Right renal cortex interstitium (tissue), 3 donors: ENCODE measurements at places on chromosomes 5 and 9. TPM values are rescaled to one million over a fixed set of nuclear protein-coding genes. Genes with fewer than 3 reads are reported as not detected.

DNA sequence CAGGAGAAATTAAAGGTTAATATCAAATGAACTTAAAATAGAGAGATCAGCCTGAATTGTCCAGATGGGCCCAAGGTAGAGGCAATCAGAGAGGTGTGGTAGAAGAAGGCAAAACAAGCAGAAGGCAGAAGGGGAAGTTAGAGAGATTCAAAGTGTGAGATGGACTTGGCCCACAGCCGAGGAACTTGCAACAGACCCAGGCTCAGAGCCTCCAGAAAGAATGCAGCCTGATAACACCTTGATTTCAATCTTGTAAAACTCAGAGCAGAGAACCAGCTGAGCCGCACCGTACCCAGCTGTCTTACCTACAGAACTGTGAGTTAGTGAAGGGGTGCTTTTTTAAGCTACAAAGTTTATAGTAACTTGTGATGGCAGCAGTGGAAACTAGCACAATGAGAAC is 190.9 kb downstream of the RFK start:
- no peak for DNase-seq

DNA sequence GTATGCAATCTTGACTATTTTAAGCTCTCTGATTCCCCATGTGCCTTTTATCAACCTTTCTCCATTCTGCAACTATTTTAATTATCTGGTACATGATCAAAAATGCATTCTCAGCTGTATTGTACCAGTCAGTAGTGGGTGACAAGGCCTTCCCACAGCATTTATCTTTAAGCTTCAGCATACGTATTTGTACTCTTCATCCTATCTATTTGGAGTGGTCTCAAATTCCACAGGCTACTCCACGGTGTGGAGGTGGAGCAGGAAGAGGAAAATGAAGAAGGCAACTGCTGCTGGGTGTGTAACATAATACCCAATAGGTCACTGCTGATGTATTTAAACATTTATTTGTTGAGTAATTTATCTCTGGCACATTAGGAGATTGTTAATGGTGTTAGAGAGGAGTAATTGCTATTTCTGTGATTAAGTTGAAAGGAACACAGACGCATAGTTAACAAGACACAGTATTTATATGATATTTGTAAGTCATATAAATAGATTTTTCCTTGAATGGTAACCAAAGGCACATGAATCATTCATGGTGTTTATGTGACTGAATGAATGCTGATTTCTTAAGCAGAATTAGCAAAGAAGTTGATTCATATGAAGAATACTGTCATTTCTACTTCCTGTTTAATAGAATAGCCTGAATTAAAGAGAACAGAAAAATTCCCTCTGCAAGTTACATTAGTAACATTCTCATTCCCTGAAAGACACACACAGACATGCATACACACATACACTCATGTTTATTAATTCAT is 153.8 kb upstream of the NR3C1 start:
- DNase-seq: no peak

The HIGD2A gene
- polyA plus RNA-seq: 89.7 TPM

The PDLIM7 gene
- polyA plus RNA-seq: 69.0 TPM

- no peak for DNase-seq
Observed at GRCh38 chr5:151178777-151179488, 21.4 kb upstream of the ANXA6 start.

- DNase-seq: no peak
Observed at GRCh38 chr5:36613241-36613640, 6.8 kb downstream of the SLC1A3 start.

DNA sequence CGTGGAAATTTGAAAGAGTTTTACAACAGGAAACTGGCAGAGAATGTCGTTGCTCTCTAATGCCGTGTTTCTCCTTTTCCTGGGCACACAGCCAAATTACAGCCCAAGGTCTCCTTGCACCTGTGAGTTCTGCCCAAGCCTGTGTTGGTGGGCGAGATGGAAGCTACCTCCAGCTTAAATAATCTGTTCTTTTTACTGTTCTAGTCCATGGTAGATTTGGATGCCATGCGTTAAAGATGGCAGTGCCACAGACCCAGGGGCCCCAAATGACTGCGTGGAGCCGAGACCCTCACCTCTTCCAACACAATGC is 92.6 kb upstream of the IRX4 start:
- DNase-seq: no peak

- no peak for DNase-seq
Observed at GRCh38 chr9:5510360-5510931, at the start of gene PDCD1LG2. Gene PDCD1LG2 (plus strand): TSS chr9:5510531. CDS start chr9:5522547, 12,016 bp downstream.

The TMEM215 gene
- 0.08 TPM for polyA plus RNA-seq

The DBH gene
- polyA plus RNA-seq: 0.62 TPM

- DNase-seq: no peak
Observed at GRCh38 chr9:127035423-127035822, 87.0 kb downstream of the ANGPTL2 start.

GRCh38 chr9:121797081-121797480 is 145.6 kb downstream of the DAB2IP start:
- DNase-seq: peak; percentile 43

DNA sequence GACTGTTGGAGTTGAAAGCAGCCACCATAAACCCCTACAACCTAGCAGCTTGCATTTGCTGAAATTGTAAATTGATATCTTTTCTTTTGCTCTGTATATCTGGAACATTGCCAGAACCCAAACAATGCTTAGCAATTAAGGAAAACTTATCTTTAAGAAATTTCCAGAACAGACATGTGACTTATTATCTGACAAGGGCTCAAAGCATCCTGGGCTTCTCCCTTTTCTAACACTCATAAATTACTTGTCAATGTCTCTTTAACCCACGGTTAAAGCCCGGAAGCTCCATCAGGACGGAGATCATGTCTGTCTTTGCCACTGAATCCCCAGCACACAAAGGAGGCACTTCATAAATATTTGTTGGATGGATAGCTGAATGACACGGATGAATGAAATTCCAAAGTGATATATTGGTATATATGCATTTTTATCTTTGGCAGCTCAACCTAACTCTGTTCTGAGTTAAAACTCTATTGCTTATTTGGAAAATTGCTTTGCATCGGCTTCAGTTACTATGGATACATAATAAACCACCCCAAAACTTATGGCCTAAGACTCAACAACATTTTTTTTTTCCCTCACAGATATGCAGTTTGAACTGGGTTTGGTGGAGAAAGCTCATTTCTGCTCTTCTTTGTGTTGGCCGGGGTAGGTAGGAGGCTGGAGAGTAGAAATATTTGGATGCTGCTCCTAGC is 103.1 kb upstream of the CLINT1 start:
- DNase-seq: no peak

- DNase-seq: no peak
Observed at GRCh38 chr9:35712762-35713400, 19.1 kb downstream of the TLN1 start.

The BTNL3 gene
- 0.11 TPM for polyA plus RNA-seq

The AGXT2 gene
- polyA plus RNA-seq: 60.4 TPM

GRCh38 chr5:138334867-138335447 is 3.1 kb upstream of the FAM53C start:
- no peak for DNase-seq

- no peak for DNase-seq
Observed at GRCh38 chr9:33867747-33868439, 50.9 kb downstream of the UBE2R2 start.

DNA sequence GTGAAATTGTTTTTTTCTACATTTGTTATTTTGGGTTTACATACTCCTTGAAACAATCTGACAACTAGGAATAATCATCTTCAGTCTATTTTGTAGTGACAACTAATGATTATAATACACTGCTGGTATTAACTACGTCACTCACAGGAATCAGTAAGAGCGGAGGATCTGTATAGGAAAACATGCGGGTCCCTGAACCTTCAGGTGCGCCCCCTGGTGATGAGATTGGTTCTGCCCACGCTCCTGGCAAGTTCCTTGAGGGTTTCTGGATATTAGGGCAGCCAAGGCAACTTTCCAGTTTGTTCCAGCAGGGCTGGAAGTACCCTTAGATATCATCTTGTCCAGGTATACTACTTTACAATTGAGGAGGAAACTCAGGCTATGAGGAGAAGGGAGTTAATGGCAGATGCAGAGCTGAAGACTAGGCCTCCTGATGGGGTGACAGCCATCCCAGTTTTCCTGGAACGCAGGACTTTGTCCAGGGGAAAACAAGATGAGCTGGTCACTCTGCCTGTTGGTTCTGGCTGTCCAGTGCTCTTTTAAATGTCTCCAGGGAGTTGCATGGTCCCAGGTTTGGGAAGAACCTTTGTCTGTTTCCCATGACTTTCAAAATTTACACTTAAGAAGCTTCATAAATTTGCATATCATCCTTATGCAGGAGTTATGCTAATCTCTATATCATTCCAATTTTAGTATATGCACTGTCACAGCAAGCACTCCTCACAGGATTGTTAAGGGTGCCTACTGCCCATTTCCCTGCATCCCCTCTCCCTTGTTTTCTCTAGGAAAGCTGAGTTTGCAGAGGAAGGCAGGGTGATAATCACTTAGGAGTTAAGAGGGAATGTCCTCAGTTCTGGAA is 14.9 kb upstream of the WNT8A start:
- DNase-seq: peak; percentile 16

DNA sequence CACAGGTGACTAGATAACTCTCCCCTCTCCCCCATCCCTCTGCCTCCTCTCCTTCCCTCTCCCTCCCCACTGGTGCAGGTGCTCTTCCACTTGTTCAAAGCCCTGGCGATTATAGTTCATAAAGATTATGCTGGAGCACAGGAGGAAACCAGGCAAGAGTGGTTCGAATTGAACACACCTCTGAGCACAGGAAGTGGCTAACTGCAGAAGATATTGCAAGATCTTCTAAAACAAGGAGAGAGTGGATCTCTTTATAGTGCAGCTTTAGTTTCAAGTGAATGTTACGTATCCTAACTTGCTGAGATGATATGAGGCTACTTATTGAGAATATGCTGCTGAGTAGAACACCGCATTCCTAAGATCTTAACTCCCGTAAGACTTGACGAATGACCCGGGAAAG is 178.4 kb downstream of the GOLPH3 start:
- DNase-seq: no peak

- DNase-seq: no peak
Observed at GRCh38 chr5:107990881-107991810, 320.4 kb upstream of the EFNA5 start.

The SPINK4 gene
- not detected for polyA plus RNA-seq

The CCDC69 gene
- 6.8 TPM for polyA plus RNA-seq

The IL9 gene
- not detected for polyA plus RNA-seq

DNA sequence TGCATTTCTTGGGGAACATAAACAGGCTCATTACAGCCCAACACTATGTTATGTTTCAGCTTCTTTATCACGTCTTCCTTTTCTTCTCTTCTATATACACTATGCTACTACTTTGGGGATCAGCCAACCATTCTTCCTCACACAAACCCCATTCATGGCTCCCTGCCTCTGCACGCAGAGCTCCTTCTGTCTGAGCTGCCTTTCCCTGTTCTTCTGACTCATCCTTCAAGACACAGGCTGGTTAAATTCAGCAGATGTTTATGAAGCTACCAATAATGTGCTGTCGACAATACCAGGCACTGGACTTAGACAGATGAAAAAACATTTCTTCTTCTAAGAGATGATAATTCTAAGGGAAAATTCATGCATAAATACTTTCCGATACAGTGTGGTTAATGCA is 102.5 kb upstream of the TXNDC8 start:
- no peak for DNase-seq

- DNase-seq: no peak
Observed at GRCh38 chr5:1118738-1119137, 6.9 kb upstream of the SLC12A7 start.

GRCh38 chr5:83104021-83104420 is 26.7 kb downstream of the XRCC4 start:
- DNase-seq: no peak

DNA sequence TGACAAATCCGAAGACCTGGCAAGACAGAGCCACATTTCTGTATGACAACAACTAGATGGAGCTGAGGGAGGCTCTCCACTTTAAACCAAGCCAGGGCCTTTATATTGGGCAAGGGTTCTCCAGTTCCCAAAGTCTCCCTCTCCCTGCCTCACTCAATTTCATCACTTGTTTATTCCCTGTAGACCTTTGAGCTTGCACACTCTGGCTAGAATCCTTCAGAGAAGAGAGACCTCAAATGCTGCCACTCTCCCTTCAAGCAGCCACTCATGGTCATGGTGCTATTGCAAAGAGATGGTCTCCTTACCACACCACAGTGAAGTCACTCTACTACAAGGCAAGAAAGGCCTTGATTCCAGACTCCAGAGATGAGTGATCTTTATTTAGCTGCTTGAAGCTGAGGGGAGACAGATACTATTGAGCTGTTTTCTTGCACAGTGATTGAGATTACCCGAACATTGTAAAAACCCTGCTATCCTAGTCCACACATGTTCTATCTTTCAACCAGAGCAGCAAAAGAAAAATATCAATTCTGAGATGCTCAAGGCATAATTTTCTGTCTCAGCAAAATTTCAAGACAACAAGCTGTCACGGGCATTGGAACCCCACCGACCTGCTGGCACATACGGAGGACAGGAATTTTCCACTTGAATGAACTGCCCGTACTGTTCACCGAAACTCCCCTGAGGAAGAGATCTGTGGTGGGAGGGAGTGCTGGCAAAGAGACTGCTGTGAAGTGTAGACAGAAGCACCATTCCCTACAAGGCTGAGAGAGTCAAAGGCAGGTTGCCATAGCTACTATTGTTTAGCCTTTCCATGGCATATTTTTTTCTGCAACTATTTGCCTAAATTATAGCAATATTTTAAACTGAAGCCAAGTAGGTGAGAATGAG is 81.1 kb downstream of the CDO1 start:
- no peak for DNase-seq

The LIX1 gene
- 5.7 TPM for polyA plus RNA-seq

DNA sequence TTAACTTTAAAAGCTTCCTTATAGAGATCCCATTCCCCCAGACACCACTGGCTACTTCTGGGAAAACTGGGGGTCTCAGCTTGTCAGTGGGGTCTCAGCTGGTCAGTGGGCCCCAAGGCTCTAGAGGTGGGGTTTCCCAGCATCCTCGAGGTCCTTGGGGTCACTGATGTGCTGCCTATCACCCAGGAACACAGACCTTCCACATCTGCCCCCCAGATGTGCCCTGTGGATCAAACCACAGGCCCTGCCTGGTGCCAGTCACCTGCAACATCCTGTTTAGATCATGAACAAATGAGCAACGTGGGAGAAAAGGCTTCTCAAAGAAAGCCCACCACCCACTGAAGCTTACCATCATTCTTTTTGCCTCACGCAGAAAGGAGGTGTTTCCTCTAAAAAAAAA is 165.6 kb upstream of the FSTL4 start:
- no peak for DNase-seq

- no peak for DNase-seq
Observed at GRCh38 chr9:133065070-133065388, 3.2 kb downstream of the CEL start.

- no peak for DNase-seq
Observed at GRCh38 chr5:63573380-63573779, 388.9 kb downstream of the HTR1A start.

GRCh38 chr9:13001989-13002580 is 227.3 kb downstream of the LURAP1L start:
- DNase-seq: no peak

DNA sequence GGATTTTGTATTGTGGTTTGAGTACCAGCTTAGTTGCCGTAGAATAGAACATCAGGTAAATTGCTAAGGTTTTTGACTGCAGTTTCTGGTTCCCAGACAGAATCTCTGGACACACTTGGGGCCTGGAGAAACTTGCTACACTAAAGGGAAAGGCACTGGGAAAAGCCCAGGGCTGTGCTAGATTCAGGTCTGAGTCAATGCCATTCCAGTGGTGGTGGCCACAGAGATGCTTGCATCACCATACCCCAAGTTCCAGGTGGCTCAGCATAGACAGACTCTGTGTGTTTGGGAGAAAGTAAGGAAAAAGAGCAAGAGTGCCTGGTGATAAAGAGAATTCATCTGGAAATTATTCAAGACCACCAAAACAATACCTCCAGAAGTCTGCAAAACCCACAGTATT is 120.6 kb downstream of the HMHB1 start:
- DNase-seq: no peak
